ENCODE measurements at places on chromosomes 1 and 21. TPM values are rescaled to one million over a fixed set of nuclear protein-coding genes. Genes with fewer than 3 reads are reported as not detected.

DNA sequence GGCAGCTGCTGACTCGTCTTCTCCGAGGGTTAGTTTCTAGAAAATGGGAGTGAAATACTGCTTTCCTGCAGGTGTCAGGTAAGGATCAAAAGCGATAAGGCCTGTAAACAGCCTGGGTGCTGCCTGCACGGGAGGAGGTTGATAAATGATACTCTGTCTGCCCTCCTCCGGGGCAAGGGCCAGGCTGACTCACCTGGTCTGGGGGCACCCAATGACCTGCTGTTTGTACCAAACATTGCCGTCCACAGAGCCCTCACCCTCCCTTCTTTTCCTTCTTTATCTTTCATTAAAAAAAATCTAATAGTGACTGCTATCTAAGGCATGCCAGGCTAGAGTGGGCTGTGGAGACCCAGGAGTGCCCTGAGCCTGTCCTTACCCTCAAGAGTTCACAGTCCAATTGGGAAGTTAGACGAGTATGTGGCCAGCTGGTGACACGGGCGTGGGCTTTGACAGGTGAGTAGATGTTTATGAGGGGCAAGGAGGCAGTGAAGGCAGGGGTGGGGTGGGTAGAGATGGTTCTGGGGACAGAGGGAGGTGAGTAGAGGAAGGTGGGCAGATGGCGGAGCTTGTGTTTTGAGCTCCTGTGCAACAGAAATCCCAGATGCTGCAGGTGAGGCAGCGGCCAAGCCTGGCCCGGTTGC is 16.2 kb downstream of the EDN2 start:
- DNase-seq: no peak

Gene FCRL2
- not detected for total RNA-seq

- no peak for DNase-seq
Observed at GRCh38 chr1:244325056-244325758, 126.5 kb downstream of the ADSS2 start.

DNA sequence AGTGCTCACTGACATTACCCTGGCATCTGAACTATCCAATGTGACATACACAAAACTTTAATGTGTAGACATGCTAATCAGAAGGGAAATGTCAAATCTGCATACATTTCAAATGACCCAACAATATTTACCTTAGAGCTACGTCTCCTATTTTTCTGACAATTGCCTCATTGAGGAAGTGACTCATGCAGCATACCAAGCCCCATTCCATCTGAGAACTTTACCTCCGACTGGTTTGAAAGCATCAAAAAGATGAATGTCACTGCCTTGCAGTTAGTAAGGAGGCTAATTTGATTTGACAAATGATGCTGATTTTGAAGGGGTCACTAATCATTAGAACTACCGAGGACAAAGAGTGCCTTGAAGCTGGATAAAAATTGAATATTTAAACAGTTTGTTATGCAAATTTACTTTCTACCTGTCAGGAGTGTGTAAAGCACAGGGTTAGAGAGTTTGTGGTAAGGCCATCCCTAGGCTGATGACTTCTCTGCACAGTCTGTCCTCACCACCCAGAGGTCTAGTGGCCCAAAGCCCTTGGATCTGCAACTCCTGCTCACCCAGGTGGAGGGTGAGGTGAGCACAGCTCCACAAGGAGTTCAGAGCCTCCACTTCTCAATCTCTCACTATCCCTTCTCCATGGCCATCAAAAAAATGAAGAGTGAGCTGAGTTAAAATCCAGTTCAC is 500.3 kb upstream of the C1orf87 start:
- no peak for DNase-seq

Gene DNTTIP2
- 58.3 TPM for total RNA-seq

- no peak for DNase-seq
Observed at GRCh38 chr1:110583505-110583904, 22.7 kb downstream of the KCNA2 start.

Gene TP73
- not detected for total RNA-seq

DNA sequence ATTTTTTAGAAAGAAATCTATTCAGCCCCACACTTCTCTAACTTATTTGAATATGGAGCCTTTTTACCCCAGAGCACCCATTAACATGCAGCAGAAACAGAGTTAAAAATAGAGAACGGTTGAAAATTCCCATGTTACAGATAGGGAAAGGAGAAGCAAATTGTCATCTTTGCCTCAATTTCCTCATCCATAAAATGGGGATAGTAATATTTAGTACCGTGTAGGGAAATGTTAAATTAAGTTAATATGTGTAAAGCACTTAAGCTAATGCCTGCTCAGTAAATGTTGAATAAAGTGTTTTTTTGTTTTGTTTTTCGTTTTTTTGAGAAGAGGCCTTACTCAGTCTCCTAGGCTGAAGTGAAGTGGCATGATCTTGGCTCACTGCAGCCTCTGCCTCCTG is 50.3 kb downstream of the NAV1 start:
- DNase-seq: no peak

Gene PRKAA2
- 1.4 TPM for total RNA-seq

Gene ACTN2
- total RNA-seq: 0.71 TPM

GRCh38 chr1:9437961-9438430 is 101.3 kb upstream of the SLC25A33 start:
- no peak for DNase-seq

DNA sequence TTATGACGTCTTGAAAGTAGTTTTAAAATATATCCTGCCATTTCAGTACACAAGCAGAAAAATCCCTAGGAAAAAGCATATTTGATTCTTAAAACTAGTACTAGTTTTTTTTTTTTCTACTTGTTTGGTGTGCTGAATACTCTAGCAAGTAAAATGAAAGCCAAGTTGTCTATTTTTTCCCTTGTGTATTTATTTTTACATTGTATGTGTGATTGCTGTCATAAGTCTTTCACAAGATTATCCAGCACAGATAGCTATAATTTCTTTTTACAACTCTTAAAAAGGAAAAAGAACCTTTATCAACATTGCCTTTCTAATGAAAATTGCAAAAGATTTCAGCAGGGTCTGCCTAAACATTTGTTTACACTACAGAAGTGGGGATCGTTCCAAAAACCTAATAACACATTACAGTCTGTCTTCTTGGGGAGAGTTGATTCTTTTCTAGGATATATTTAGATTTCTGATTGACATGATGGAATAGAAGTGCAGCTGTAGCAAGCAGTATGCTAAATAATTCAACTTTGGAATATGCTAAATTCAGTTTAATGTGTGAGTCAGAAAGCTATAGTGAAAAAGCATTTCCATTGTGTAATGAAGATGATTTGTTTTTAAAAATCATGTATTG is 2.5 kb downstream of the DR1 start:
- no peak for DNase-seq
